Stimulated activated naive CD4-positive, alpha-beta T cell treated with Interleukin-2 at 50 U/mL for 16 hours (primary cell): ENCODE measurements at places on chromosomes 16 and 17.

DNA sequence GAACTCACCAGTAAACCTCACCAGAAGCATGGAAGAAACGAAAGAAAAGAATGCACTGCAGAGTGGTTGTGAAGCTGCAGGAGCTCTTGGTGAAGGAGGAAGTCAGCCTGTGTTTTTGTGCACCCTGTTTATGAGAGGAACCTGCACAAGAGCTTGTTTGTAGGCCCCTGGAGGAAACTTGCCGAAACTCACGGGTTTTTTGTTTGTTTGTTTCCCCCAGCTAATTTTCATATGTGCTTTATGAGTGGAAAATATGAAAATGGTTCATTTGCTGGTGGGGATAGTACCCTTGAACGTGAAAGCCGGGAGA, 222.7 kb downstream of the C16orf95 start:
- DNase-seq: no peak

DNA sequence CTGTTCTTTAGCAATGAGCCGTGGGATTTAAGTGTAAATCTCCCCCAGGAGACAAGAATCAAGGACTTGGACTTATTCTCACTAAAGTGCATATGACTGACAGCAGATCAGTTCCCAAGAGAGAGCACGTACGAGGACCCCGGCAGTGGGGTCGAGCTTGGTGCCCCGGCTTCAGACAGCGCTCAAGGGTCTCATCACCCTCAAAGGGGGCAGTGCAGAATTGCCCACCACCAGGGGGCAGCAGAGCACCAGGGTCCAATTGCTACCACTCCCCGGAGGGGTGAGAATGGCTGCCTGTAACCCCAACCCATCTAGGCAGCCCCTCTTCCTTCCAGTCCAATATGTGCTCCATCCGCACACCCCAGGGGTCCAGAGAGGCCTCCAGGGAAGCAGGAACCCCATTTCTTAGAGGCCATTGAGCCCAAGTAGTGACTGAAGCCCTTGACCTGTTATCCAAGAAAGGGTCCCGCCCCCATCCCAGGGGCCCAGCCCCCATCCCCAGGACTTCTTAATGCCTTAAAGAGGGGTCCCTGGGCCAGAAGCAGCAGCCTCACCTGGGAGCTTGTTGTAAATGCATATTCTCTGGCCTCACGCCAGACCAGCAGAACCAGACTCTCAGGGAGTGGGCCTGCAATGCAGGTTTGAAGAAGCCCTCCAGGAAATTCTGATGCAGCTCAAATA, 86.1 kb downstream of the ZDHHC7 start:
- DNase-seq: peak; percentile 55

- DNase-seq: no peak
These were observed 52.1 kb downstream of the FOXL1 start for GRCh38 chr16:86630471-86630870.

DNA sequence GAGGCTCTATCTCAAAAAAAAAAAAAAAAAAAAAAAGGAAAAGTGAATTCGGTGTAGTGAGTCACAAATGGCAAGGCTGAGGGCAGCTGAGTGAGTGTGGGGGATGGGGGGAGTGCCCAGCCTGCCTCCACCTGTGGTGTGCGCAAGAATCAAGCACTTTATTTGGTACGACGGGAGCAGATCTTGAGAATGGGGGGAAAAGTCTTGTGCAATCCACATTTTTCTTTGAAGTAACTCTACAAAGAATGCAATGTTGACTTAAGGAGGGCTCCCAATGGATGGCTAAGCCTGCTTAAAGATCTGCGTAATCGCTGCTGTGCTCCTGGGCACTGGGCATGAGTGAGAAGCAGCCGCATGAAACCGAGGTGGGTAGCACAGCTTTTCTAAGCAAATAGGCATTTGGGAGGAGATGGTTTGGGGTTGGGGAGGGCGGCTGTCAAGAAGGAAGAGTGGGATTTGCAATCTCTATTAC, 28.2 kb downstream of the ATP2C2 start:
- no peak for DNase-seq
